Fibroblast of lung (primary cell): ENCODE measurements at places on chromosomes 5 and 9. TPM values are rescaled to one million over a fixed set of nuclear protein-coding genes. Genes with fewer than 3 reads are reported as not detected.
A peak's percentile ranks its signal among the peaks of the same experiment; 100 is the strongest.

TMEM232 gene
- 5.6 and 7.4 TPM in 2 replicates for total RNA-seq

C5orf46 gene
- not detected in 2 replicates for total RNA-seq

TAS2R1 gene
- total RNA-seq: not detected in 2 replicates

PCDHGB2 gene
- total RNA-seq: 3.1 and 4.6 TPM in 2 replicates

PLAC8L1 gene
- not detected in 2 replicates for total RNA-seq

BTNL3 gene
- not detected in 2 replicates for total RNA-seq

CDH6 gene
- 9.8 and 10.4 TPM in 2 replicates for total RNA-seq

GRCh38 chr9:75490326-75490725, 400.1 kb upstream of the PCSK5 start:
- no peak for DNase-seq

DNA sequence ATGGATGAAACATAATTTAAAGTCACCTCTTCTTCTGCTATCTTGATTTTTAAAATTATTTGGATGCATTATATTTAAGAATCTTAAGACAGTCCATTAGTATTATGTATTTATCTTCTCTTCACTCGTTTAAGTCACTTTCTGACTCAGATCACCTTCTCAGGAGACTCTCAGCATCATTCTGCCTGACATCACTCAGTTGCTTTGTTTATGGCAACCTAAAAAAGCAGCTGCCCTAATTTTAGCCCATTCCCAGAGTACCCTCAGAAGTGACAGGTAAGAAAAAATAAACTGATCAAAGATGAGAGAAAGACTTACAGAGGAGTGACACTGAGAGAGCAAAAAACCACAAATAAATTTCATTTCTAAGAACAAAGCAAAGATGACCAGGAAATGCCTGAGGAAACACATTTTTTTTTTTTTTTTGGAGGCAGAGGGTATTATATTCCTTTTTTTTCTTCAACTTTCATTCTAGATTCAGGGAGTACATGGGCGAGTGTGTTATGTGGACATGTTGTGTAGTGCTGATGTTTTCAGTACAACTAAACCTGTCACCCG, 140.5 kb downstream of the MUSK start:
- no peak for DNase-seq

DNA sequence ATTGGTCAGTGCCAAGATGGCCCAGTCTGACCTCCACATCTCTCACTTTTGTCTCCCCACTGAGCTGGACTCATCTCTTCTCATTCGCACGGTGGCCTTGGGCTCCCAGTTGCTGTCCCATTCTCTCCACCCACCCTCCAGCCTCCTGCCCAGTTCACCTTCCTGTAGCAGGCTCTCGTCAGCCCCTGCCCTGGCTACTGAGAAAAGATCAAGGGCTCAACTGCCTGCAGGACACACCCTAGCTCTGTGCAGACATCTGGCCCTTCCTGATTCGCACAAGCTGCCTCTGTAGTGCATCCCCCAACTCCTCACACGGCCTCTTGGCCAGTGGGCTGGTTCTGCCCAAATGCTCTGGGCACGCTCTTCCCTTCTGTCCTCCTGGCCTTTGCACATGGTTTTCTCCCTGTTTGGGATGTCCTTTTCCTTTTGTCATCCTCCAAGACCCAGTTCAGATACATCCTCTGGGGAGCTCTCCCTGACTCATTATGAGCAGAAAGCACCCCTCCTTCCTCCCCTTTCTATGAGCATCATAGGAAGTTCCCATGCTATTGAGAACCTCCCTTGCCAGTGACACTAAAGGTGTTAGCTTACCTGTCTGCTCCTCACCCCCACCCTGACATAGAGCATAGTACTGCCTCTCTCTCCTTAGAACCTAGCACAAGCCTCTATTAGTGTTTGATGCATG, 78.5 kb upstream of the TGFBR1 start:
- no peak for DNase-seq

DNA sequence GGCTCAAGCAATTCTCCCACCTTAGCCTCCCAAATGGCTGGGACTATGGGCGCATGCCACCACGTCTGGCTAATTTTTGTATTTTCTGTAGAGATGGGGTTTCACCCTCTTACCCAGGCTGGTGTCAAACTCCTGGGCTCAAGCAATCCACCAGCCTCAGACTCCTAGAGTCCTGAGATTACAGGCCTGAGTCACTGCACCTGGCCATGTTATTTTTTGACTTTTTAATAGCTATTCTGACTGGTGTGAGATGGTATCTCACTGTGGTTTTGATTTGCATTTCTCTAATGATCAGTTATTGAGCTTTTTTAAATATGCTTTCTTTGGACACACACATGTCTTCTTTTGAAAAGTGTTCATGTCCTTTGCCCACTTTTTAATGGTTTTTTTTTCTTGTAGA, 38.2 kb downstream of the FBXW2 start:
- DNase-seq: no peak

DNA sequence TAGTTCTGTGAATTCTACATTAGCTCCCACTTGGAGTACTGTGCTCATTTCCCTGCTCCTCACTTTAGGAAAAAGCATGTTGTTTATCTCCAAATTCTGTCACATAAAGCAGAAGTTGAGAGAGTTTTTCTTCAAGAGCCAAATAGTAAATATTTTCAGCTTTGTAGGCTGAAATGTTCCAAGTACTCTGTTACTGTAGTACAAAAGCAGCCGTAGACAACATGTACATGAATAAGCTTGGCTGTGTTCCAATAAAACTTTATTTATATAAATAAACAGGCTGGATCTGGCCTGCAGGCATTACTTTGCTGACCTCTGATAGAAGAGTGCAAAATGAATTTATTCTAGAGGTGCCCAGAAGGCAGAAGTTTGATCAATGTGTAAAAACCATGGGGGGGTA, 73.0 kb upstream of the AGXT2 start:
- DNase-seq: peak; percentile 65

- DNase-seq: no peak
Observed at GRCh38 chr5:140116716-140117115, 2.8 kb downstream of the PURA start.

DNA sequence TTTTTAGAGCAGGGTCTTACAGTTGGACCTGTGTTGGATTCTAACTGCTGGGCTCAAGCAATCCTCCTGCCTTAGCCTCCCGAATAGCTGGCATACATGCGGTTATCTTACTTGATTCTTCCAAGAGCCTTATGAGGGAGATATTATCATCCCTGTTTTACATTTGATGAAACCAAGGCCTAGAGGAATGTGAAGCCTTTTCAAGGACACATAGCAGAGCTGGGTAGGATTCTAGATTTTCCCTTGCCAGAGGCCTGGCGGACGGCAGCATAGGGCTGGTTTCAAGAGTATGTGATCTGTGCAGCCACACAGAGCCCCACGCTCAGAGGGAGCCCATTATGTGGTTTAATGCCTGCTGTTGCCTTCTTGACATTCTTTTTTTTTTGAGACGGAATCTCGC, 24.2 kb downstream of the NDST1 start:
- no peak for DNase-seq

DNA sequence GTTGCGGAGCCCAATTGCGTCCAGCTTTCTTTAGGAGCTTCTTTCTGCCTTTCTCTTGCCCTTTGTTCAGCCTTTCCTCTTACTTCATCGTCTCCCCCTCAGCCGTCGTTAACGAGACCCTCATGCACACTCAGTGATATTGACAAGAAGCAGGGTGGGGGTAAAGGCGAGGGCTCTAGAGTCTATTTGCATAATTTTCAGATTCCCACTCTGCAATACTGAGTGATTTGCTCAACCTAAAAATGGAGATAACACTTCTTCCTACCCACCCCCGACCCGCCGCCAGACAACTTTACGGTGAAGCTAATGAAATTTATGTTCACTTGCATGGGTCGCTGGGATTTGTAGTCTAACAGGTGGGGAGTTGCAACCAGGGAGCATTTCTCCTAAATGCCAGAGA, 1.3 kb upstream of the TBC1D2 start:
- no peak for DNase-seq

DNA sequence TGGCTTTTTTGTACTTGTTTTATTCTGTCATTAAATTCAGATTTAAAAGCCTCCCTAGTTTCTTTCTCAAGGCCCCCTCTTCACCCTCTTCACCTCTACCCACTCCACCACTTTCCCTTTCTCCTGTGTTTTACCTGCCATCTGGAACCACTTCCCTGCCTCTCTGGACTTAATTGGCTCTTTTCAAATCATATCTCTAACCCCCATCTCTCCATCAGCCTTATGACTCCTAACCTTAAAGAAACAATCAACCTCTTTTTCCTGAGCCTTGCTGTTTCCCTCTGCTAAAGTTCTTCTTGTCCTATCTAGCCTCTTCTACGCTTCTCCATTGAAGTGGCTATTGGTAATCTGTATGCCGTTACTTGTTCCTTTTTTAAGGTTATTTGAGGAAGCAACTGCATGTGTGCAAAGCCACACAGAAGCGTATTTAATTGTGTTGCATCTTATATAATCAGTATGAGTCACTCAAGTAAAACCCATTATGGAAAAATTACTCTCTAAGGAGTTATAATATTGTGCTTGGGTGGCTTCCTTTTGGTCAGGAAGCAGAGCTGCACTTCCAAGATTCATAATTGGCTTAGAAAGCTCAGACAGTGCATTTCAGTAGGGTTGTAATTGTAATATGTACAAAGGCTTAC, 653.6 kb upstream of the ITGA1 start:
- no peak for DNase-seq

DNA sequence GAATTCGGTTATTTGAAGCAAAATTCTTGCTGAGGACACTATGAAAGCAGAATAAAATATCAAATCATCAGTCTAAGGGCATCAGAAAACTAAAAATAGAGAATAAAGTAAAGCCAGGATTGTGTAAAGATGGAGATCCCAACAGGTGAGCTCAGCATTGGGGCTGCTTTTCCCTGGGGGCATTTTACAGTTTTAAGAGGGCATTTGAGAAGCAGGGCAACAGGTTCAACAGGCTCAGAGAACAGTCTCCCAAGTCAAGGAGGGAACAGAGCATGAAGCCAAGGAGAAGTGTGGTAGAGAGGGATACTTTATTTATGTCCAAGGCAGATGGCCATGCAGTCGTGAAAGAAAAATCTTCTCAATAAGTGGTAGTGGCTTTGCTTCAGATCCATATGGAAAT, 145.4 kb downstream of the SYK start:
- DNase-seq: no peak

DNA sequence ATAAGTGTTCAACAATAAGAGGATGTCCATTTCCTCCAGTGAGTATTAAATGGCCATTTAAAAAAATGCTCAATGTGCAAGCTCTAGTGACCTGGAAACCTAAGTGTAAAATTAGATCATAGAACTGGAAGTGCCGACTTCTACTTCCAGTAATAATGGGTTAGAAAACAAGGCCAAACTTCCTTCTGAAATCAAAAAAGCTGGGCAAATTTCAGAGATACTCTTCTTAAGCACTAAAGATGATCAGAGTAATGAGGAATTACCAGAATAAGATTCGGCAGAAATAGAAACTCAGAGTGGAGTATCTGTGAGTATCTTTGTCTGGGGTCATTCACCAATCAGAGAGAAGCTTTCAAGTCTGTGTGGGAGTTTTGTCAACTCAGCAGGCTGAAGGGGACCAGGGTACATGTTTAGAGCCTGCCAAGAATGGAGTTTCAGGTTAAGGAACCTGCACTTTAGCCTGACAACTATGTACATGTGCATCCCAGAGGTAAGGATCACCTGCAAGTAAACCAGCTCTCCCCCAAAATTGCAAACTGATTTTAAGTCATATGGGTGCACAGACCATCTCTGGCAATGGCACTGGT, 17.1 kb downstream of the FCN2 start:
- no peak for DNase-seq

DNA sequence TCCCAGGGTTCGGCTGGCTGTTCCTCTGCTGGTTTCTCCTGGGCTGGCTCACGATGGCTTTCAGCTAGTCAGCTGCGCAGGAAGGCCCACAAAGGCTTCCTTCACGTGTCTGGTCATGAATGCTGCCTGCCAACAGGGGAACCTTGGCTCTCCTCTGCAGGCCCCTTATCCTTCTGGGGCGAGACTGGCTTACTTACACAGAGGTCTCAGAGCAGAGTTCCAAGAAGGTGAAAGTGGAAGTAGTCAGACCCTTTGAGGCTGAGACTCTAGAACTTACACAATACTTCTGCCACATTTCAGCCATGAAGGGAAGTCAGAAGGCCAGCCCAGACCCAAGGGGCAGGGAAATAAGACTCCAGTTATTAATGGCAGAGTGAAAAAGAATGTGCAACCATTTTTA, 99.5 kb downstream of the LHFPL2 start:
- DNase-seq: no peak

- peak; percentile 5 for DNase-seq
Observed at GRCh38 chr5:154444556-154445421, 1.0 kb upstream of the SAP30L start.

DNA sequence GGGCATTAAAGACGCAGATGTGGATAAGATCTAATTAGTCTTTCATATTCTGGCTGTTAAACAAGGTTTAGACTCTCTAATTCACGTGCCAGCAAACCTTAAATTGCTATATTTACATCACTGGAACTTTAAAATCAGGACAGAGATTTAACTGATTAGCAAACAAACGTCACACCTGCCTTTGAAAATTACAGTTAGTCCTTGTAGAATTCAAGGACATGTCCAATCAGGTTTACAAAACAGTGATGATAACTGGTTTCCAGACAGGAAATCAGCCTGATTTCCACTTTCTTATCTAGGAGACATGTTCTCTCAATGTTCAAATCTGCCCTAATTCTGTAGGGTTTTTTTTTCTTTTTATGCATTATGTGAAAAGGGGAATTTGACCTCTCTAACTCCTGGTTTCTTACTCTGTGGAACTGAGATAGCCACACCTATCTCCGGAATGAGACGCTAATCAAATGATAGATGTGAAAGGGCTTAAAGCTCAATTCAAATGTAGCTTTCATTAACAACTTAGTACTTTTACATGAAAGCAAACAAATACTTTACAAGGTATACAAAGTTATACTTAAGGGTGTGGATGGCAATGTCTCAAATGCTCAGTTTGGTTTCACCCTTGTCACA, 26.5 kb downstream of the SPINK5 start:
- DNase-seq: no peak

- no peak for DNase-seq
Observed at GRCh38 chr9:7739595-7739994, 60.0 kb downstream of the DMAC1 start.

- DNase-seq: peak; percentile 17
Observed at GRCh38 chr5:80987078-80987766, 27.1 kb downstream of the RASGRF2 start.

DNA sequence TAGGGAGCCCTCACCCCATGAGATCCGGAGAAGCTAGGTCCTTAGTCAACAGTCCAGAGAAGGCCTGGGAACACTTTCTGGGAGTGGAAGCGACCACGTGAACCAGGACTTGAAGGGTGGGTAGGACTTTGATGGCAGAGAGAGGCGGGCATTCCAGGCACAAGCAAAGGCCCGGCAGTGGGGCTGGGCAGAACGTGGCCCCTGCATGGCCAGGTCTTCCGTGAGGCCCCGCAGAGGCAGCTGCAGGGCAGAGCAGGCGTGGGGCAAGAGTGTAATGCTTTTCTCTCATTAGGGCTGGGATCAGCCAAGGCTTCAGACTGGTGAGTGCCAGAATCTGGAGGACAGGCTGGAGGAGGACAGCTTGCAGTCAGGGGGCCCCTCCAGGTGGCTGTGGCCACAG, 184.1 kb downstream of the PAX5 start:
- DNase-seq: no peak

DNA sequence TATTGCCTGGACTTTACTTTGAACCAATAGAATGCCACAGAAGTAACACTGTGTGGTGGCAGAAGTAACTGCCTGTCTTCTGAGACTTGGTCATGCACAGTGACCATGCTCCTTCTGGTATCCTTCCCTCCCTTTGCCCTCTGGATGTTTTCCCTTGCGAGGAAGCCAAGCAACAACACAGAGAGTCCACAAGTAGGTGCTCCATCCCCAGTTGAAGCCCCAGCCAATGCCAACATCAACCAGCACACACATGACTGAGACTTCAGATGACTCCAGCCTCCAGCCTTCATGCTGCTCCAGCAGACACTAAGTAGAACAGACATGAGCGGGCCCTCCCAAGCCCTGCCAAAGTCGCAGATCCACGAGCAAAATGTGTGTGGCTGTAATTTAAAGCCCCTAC, 129.6 kb downstream of the EPB41L4A start:
- no peak for DNase-seq
